ENCODE measurements at places on chromosomes 12 and 14.

DNA sequence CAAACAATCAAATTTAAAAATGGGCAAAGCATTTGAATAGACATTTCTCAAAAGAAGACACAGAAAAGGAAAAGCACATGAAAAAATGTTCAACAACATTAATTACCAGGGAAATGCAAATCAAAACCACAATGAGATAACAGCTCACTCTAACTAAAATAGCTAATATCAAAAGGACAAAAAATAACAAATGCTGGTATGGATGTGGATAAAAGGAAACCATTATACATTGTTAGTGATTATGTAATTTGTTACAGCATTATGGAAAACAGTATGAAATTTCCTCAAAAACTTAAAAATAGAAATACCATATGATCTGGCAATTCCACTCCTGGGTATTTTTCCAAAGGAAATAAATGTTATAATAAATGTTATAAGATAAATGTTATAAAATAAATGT is 52.9 kb downstream of the DUSP6 start:
- DNase-seq: no peak

DNA sequence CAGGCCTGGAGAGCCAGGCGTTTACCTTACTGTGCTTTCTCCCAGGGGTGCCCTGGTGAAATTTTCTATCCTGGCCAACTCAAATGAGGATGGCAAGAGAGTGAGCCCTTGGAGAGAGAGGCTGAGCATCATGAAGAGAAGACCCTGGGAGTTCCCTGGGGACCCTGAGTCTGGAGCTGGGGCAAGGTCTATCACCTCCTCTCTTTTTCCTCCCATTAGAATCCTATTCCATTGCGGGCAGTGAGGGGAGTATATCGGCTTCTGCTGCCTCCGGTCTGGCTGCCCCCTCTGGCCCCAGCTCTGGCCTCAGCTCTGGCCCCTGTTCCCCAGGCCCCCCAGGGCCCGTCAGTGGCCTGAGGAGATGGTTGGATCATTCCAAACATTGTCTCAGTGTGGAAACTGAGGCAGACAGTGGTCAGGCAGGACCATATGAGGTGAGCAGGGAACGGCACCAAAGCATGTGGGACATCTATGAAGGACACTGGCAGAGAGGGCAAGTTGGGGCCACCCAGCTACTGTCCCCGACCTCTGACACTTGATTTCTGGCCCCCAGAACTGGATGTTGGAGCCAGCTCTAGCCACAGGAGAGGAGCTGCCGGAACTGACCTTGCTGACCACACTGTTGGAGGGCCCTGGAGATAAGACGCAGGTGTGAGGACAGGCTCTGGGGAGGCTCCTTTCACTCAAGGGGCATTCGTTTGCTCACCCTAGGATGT is 1.6 kb downstream of the ARHGEF25 start:
- DNase-seq: no peak

- DNase-seq: peak; percentile 23
These were observed 96.3 kb upstream of the EEA1 start for GRCh38 chr12:93025145-93026103.

GRCh38 chr12:82810568-82810967 is 123.9 kb downstream of the TMTC2 start:
- no peak for DNase-seq

DNA sequence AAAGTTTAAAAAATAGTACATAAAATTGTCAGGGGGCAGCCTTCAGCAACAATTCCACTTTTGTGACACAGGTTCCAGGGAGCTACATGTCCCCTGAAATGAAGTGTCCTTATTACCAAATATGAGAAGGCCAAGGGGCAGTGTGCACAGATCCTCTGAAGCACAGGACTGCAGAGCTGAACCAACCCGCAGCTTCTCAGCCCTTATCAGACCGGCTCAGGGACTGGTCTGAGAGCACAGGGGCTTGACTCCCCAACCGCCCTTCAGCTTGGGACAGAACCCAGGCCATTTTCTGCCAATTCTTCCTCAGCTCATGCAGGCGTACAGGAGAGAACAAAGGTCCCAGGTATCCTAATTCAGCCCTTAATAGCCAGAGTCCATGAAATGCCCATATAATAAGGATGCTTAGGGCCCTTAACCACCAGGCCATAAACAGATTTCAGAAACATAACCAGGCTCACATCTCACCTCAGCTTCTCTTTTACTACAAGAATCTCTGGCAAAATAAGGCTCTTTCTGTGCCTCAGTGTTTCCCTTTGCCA is 221.3 kb downstream of the ANO2 start:
- no peak for DNase-seq

DNA sequence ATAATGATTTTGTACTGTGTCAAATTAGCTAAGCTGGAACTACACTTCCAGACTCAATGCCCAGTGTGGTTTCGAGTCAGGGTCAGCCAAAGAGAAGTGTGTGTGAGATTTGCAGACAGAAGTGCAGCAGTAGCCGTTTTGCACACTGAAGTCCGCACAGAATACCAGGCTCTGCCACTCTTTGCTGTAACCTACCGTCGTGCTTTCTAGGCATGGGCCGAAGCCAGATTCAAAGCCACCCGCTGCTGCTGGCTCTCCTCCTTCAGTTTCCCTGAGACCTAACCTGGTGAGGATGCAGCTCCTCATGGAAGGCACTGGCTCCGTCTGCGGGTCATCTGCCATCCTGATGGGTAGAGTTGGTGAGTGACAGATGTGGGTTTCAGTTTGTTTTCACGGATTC is 48.8 kb downstream of the LRTM2 start:
- no peak for DNase-seq

- no peak for DNase-seq
These were observed 3.5 kb downstream of the RIN3 start for GRCh38 chr14:92516966-92517506.

GRCh38 chr14:104140463-104141331 is 2.3 kb downstream of the KIF26A start:
- DNase-seq: no peak

GRCh38 chr12:88698471-88698870 is 118.2 kb upstream of the KITLG start:
- DNase-seq: no peak

GRCh38 chr12:103687253-103687652 is 100.2 kb downstream of the STAB2 start:
- DNase-seq: no peak

DNA sequence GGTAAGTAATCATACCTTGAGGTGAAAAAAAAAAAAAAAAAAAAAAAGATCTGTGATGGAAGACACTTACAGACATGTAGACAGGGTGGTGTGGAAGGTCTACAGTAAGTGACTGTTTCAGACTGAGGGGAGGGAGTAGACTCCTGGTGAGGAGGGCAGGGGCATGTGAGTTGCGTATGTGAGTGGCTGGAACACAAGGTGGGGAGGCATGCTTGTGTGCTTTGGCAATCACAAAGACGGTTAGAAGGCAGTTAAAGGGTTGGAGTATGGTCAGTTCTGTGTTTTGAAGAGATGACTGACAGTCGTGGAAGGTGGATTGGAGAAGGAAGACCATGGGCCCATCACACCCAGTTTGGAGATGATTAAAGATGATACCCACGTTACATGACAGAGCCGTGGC is 65.2 kb downstream of the ETV6 start:
- DNase-seq: no peak

DNA sequence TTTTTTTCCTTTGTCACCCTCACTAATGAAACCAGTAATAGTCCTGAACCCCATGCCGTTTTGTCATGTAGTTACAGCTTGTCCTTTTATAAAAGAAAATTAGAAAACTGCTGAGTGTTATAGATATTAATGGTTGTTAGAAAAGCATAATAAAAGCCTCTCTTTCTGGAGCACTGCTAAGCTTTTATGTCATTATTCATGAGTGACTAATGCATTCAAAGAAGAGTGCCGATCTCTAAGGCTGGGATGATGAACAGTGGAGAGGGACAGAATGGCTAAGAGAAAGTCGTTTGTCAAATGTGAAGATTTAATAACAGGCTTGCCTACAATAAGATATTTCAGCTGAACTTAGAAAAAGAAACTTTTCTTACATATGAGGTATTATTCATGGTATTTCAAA is 121.6 kb downstream of the MGAT4C start:
- DNase-seq: no peak

- peak; percentile 50 for DNase-seq
These were observed 301.1 kb downstream of the DUSP6 start for GRCh38 chr12:89051065-89051677.

DNA sequence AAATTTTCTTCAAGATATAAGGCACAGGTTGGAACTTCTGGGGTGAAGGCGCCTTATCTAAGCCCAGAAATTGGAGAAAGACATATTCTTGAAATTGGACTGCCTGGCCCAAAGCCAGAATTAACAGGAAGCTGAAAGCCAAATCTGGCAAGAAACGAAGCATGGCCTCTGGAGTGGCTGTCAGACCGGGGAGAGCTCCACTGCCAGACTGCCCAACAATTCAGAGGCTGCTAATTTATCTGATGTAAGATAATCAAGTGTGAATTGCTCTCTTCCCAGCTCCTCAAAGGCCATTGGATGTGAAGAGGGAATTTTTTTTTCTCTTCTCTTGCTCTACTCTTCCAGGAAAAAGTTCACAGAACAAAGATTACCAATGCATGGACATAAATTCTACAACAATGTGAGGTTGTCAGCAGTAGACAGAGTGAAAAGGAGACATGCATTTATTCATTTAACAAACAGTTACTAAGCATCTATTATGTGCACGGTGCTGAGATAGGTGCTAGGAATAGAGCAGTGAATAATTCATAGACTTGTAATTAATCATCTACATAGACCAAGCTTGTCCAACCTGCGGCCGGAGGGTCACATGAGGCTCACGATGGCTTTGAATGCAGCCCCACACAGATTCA is at the start of gene GDF3:
Gene GDF3, minus strand, starts transcription at position 210 of the 632 bp plus-strand sequence. Its CDS starts 47 bp downstream, at position 163.
- DNase-seq: no peak

DNA sequence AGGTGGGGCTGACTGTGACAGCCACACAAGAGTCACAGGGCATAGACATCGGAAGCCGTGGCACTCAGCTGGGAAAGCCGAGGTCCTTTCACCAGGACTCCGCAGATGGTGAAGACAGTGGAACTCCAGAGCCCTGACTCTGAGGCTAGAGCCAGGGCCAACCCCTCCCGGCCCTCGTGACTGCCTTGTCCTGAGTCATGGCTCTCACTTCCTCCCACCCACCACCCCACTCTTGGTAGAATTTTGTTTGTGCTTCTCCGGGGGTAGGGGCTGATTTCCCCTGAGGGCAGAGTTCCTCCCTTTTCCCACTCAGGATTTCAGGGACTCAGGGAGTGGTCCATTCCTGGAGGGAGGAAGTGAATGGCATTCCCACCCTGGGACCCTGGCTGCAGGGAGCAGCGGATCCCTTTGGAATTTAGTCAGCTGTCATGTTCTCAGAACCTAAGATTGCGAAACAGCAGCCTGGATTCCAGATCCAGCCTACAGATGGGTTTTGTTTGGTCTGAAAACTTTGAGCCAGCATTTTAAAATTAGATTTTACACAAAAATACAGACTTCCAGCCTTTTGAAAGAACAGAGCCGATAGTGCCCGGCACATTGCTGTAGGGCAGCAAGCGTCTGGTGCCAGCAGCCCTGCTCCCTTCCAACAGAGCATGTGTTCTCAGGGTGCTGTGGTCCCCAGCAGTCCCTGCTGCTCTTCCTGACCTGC is 50.7 kb downstream of the TPCN1 start:
- no peak for DNase-seq

- no peak for DNase-seq
These were observed 693.3 kb downstream of the MED13L start for GRCh38 chr12:115584156-115584555.

DNA sequence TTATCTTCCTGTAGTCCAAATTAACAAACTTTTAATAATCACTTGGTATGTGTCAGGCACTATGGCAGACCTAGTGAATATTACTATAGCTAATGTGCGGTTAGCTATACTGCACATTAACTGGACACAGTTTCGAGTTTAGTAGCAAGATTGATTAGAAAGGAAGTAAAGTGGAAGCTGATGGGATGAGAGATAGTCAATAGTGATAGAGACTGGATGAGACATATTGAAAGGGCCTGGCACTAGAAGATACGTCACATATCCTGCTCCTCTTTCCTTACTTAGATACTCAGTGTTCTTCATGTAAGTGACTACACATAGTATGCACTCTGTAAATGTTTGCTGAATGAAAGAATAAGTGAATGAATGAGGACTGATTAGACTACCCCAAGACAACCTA is 5.5 kb downstream of the TBK1 start:
- no peak for DNase-seq

- no peak for DNase-seq
These were observed 1.6 kb downstream of the GDF11 start for GRCh38 chr12:55744340-55745030.

GRCh38 chr12:124492879-124493808 is 74.3 kb downstream of the NCOR2 start:
- DNase-seq: no peak

DNA sequence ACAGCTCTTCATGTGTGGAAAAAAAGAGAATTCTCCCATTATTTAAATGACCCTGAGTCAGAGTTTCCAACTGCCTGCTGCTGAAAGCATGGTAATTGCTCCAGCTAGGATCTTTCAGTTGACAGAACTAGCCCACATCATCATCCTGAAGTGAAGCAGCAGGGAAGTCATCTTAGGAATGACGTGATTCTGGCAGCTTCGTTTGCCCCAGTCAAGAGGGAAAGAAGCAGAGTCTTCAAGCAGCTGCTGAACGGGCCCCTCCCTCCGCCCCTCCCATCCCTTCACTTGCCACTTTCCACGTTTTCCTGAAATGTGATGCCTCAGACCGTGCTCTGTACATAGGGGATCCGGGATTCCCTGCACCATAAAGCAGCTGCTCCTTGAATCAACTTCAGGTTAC is 455.0 kb upstream of the TMEM132C start:
- no peak for DNase-seq

GRCh38 chr12:47892819-47893218 is 12.0 kb downstream of the VDR start:
- no peak for DNase-seq

DNA sequence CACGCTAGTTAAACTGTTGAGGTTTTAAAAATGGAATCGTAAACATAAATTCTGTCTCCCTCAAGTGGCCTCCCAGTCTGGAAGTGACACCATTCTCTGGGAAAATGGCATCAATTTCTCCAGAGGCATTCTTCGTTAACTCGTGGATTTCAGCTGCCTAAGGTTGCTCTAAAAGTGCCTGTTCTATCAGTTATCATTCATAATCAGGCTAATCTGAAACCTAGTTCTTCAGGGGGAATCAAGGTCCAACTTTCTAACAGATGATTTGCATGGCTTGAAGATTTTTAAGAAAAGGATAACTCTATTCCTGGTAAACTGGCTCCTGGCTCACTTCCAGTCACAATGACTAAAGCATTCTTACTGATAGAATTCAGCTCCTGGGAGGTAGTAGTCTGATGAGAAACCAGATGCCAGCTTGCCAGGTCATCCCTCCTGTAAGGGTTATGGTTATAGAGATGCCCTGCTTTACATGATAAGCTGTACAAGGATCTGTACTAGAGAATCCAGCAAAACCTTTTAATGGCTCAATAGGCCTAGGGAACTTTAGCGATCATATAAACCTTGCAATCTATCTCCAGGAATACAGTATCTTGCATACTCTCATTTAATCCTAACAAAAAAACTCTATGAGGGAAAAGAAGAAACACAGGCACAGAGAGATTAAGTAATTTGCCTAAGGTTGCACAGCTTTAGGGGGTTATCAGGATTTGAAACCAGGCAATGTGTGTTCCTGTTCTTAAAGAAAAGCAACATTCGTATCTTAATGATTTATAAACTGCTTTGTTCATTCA is 1.5 kb downstream of the L3HYPDH start:
- DNase-seq: no peak

Data from NCI-H526 treated with DMSO at 0.1 percent for 48 hours (cell line).